ENCODE measurements at places on chromosomes 6 and 20.

GRCh38 chr20:32623667-32624157 lies 38.6 kb upstream of the NOL4L start:
- DNase-seq: no peak

GRCh38 chr6:118468682-118469465 lies 79.2 kb upstream of the PLN start:
- no peak for DNase-seq

GRCh38 chr6:156719720-156720563 lies 57.2 kb upstream of the ARID1B start:
- peak; percentile 41 for DNase-seq

DNA sequence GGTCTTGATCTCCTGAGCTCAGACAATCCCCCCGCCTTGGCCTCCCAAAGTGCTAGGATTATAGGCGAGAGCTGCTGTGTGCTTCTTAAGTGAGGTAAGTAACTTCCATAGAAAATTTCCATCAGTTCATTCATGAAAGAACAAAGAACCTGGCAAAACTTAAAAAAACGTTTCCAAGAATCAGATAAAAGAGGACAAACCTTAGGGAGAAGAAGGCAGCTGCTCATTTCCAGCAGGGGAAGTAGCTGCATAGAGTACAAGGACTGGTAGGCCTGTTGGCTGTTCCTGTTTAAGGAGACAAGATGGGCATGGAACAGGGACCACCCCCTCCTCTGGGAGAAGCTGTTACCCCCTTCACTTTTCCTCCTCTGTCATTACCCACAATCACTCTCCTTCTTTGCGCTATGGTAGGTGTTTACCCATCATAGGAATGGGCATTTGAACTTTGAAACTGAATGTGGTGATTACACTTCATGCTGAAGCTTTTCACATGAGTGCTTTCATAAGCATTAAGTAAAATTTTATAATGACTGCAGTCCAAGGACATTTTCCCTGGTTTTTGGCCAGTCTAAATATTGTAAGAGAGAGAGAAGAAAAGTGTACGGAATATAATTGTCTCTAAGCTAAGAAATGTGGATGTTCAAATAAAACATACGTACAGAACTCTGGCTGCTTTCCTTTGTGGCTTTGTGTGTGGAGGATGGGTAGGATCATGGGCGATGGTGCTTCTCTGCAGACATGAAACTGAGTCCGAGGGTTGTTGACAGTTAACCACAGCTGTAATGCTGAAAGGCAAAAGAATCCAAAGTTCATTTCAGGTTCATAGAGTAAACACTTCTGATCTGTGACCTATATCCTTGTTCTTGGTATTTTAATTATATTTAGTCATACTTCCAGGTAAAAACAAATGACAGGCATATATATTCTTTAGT lies 56.4 kb downstream of the CCN2 start:
- DNase-seq: no peak

DNA sequence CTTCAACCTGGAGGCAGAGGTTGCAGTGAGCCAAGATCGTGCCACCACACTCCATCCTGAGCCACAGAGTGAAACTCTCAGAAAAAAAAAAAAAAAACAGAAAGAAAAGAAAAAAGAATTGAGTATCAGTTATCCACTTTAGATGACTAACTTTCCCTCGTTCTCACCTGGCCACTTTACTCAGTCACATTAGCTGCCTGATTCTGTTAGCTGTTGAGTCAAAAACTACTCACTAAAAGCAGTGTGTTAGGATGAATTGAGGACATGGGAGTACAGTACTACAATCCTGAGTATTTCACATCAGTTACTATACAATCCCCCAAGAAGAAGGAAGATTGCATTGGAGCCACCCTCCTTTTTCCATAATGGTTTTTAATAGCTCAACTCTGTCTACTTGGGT lies 114.6 kb downstream of the ADAT2 start:
- no peak for DNase-seq

- DNase-seq: no peak
Measured at GRCh38 chr6:41464481-41464880, 81.7 kb upstream of the FOXP4 start.

GRCh38 chr20:59151820-59152219 lies 11.8 kb upstream of the ZNF831 start:
- no peak for DNase-seq

DNA sequence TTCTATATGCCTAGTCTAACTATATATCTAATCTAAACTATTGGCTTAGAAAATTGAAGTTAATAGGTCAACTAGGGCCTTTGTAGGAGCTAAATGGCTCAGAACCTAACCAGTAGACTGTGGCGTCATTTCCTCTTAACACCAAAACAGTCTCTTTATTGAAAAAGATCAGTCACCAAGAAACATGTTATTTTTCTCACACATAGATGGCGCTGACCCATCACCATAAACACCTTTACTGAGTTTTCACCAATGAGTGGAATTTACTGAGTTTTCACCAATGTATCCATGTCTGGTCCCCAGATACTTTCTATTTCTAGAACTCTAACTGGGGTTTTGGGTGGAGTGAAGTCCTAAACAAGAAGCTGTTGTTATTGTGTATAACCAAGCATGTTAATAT lies 636.0 kb downstream of the BCKDHB start:
- no peak for DNase-seq

DNA sequence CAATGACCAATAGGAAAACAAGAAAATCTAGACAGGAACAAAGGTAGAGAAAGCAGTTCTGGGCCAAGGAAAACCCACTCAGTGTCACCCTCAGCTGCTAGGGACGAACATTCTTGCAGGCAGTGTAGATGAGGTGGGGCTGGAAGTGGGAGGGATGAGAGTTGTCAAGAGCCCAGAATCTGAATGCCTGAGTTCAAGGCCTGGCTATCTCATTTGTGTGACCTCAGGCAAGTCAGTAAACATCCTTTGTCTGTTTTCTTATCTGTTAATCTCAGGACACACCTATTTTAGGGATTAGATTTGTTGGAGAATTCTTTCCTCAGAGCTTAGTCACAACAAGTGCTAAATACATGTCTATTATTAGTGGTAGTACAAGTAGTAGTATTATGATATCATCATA lies 50.9 kb upstream of the KIF16B start:
- no peak for DNase-seq

- DNase-seq: no peak
Measured at GRCh38 chr20:63542031-63542559, 4.9 kb upstream of the PTK6 start.

GRCh38 chr20:50852085-50852484 lies 57.2 kb downstream of the BCAS4 start:
- no peak for DNase-seq

GRCh38 chr6:41641352-41641925 lies 3.2 kb downstream of the MDFI start:
- DNase-seq: no peak

DNA sequence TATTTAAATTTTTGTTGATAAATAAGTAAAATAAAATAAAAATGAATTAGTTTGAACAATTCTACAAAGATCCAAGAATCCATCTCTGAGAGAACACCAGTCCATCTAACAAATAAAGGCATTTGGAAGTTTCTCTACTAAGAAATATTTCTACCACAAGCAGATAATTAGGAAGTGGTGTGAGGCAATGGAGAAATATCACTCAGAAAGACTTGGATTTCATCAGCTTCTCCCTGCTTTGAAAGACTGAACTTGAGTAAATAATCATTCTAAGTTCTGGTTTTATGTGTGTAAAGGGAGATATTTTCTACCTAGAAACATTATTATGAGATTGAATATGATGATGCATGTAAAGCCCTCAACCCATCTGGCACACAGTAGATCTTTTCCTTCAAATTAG lies 17.8 kb upstream of the TCF21 start:
- DNase-seq: no peak

GRCh38 chr6:134983823-134984222 lies 33.9 kb upstream of the ALDH8A1 start:
- no peak for DNase-seq

GRCh38 chr6:156842598-156843250 lies 65.5 kb downstream of the ARID1B start:
- DNase-seq: no peak

DNA sequence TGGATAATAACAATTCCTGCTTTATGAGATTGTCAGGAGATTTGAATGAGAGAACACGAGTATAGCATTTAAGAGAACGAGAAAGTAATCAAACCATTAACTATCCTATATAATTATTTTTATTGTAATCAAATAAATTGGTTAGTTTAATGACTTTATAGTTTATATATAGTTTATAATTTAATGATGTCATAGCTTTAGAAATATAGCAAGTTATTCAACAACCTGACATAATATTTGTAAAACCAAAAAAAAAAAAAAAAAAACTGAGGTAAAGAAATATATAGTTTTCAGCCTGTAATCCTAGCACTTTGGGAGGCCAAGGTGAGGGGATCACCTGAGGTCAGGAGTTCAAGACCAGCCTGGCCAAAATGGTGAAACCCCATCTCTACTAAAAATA lies 26.4 kb upstream of the DST start:
- no peak for DNase-seq

DNA sequence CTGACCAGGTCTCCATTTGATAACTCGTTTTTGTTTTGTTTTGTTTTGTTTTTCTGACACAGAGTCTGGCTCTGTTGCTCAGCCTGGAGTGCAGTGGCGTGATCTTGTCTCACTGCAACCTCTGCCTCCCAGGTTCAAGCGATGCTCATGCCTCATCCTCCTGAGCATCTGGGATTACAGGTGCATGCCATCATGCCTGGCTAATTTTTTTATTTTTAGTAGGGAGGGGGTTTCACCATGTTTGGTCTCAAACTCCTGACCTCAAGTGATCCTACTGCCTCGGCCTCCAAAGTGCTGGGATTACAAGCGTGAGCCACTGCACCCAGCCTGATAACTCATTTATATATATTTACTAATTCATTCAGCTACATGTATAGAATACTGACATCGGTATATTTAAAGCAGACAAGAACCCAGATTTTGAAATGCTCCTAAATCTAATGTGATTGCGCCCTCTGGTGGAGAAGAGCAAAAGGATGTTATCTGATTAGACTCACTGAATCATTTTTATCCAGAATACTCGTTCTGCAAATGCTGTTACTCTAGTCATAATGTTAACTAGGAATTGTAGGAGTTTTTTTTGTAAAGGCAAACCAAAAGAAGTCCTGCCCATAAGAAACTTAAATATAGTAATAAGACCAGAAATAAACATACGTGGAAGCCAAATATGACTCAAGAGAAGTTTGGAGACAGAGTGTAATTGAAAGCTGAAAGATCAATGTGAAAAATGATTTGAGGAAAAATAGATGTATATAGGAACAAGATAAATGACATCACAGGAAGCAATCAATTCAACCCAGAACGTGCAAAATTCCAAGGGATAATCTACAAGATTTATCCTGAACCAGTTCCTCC lies 5.3 kb upstream of the COL12A1 start:
- DNase-seq: peak; percentile 45

DNA sequence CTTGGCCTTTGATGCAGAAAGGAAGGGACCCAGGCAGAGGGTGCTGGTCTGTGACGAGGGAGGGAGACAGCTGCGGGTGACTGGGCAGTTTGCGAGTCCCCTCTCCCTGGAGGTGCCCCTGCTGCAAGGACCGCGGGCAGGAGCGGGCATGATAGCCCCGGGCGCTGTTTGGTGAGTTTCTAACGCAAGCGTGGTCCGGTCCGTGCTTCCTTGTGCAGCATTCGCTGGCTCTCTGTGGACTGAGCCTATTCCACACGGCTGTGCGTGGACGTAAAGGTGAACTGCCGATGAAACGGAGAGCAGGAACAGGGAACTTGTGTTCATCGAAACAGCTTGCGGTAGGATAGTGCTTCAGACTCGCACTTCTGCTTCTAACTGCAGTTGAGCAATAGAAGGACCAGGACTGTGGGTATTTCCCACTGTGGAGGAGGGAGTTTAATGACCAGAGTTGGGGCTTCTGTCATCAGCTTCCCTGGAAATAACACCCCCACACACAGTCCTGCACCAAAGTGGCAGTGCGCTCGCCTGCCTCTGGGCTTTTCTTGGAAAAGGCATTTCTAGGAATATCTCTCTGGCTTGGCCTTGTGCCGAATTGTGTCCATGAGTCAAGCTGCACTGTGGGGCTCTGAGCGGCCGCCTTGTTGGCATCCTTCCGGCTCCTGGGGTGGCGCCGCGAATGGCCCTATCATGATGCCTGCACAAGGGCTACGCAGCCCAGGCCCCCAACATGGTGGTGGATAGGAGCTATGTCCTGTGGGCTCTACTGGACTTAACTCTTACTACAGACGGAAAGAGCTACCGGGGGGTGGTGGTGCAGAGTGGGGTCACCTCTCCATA lies 48.9 kb downstream of the DUSP22 start:
- DNase-seq: no peak

- no peak for DNase-seq
Measured at GRCh38 chr6:110461376-110461775, 15.0 kb downstream of the SLC22A16 start.

DNA sequence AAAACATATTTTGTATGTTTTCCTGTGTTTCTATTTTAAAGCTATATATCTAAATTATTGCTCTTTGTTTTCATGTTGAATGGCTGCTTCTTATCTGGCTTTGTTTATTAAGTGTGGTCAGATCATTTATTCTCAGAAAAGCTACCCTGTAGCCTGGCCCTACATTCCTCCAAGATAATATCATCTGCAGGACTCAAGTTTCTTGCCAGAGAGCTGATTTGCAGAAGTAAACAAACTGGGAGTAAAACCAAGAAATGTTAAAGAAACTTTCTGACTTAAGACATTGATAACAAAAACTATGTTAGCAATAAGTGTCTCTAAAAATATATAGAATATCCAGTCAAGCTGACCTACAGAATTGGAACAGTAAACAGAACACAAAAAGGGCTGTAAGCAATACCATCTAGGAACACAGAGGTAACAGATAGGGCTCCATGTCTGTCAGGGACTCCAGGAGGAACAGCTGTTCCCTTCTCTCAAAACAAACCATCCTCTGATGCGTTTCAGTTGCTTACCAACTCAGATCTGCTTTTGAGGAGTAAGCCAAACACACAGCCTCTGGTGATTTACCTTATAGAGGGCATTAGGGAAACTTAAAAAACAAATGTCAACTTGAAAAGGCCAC lies 17.5 kb upstream of the CEP85L start:
- DNase-seq: no peak

Measured in T-helper 1 cell (primary cell).